Neural crest cell (in vitro differentiated cells): ENCODE measurements at places on chromosomes 6 and 20. TPM values are rescaled to one million over a fixed set of nuclear protein-coding genes. Genes with fewer than 3 reads are reported as not detected.

The ZSCAN26 gene
- 15.0 and 19.8 TPM in 2 replicates for total RNA-seq

The PLEKHG1 gene
- 25.7 and 27.6 TPM in 2 replicates for total RNA-seq

The GRM4 gene
- total RNA-seq: not detected in 2 replicates

The ANKRD66 gene
- not detected in 2 replicates for total RNA-seq

The PPP1R3G gene
- 0.05 and 0.07 TPM in 2 replicates for total RNA-seq

The SEMG1 gene
- total RNA-seq: not detected in 2 replicates

The CFB gene
- not detected in 2 replicates for total RNA-seq

The TEAD3 gene
- 18.0 and 19.2 TPM in 2 replicates for total RNA-seq

The SSTR4 gene
- not detected in 2 replicates for total RNA-seq

The CD109 gene
- total RNA-seq: 0.73 and 0.84 TPM in 2 replicates

DNA sequence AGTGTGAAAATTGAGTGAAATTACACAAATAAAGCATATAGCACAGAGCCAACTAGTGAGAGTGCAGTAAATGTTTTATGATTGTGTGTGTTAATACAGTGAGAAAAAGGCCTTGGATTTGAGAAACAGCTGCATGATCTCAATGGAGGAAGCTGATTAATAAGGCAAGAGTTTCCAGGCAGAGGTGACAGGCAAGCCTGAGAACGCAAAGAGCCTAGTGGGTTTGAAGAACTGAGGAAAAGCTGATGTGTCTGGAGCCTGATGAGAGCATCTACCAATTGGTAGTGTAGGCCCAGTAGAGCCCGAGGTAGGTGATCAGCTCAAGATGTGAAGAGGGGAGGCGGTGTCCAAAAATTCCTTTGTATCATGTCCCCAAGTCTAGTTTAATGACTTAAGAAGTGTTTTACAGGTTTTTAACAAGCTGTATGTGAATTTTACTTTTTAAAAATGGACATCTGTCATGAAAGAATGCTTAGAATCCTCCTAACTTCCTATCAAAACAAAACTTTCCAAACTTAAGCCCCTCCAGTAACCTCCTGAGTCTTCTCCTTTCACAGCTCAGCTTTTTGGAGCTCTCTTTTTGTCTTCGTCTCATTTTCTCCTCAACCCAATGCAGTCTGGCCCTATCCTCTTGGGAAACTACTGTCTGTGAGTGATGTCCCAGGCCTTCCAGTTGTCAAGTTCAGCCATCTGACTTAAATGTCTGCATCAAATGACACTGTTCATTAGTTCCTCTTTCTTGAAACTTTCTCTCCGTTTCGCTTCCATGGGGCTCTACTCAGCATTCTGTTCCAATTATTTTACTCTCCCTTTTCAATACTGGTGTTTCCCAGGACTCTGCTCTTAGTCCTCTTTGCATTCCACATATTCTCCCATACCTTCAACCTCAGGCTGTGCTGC lies 1.2 kb downstream of the CDC40 start:
- no peak for DNase-seq

- no peak for DNase-seq
Observed at GRCh38 chr6:14765721-14766390, 480.0 kb upstream of the JARID2 start.

DNA sequence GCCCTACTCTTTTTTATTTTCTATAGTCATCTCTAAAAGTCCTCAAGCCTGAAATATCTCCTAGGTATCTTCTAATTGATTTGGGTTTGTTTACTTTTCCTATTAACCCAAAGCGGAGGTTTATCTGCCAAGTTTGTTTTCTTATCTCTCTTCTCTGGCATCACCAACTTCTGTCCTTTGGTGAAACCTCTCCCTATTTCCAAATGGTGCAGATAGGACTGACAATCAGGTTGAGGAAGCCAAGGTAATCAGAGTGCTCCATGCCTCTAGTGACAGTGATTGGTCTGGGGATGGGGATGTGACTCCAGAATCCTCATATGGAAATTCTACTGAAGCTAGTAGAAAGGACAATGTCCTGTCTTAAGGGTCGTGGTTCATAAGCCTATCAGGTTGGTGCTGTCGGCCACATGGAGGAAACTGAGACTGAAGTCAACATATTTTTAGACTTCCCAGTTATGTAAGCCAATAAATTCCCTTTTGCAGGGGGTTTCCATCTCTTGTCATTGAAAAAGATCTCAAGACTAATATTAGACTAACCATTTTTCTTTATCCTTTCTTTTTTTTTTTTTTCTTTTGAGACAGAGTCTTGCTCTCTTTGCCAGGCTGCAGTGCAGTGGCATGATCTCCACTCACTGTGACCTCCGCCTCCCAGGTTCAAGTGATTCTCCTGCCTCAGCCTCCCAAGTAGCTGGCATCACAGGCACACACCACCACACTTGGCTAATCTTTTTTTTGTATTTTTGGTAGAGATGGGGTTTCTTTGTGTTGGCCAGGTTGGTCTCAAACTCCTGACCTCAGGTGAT lies 28.0 kb downstream of the KIF6 start:
- no peak for DNase-seq

DNA sequence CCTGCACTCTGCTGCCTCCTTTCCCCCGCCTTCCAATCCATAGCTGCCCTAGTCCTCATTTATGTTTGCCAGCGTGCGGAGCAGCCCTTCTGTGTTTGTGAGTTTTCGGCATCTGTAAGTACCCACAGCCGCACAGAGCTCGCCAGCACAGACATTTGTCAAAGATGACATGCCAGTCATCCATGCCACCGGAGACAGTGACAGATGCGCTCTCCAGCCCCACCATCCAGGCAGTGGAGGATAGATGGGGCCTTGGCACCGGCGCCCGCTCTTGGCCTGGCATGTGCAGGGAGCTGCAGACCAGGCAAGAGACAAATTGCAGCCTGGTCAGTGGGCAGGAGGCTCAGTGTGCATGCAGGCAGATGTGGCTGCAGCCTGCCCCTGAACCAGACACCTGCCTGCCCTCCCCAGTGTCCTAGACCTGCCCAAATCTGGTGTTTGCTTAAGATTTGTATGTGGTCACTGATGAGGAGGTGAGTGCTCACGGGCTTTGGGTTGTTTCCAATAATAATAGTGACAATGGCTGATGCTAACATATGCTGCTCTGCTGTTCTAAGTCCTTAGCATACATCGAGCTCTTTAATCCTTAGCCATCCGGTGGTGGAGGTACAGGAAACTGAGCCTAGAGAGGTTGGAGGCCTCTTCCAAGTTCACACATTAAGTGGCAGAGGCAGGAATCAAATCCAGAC lies 78.1 kb downstream of the UNC5CL start:
- no peak for DNase-seq

GRCh38 chr6:34490390-34491090 lies 24.7 kb downstream of the PACSIN1 start:
- no peak for DNase-seq

DNA sequence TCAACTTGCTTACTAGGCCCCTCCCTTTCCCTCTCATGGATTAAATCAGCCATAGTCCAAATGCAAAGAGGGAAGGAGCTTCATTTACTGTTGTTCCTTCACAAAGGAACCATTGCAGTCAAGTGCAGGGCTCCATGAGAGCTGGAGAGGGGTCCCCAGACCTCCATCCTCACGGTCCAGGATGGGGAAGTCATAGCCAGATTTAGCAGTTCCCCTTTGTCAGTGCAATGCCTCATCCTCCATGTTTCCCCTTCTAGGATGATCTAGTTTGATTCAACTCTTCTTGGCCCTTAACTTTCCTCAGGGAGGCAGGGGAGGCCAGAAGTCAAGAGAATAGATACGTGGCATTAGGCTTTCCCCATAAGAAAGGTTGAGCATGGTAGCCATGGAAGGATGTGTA lies 66.5 kb upstream of the FUCA2 start:
- DNase-seq: no peak

- no peak for DNase-seq
Observed at GRCh38 chr6:79780881-79781280, 149.8 kb downstream of the SH3BGRL2 start.

DNA sequence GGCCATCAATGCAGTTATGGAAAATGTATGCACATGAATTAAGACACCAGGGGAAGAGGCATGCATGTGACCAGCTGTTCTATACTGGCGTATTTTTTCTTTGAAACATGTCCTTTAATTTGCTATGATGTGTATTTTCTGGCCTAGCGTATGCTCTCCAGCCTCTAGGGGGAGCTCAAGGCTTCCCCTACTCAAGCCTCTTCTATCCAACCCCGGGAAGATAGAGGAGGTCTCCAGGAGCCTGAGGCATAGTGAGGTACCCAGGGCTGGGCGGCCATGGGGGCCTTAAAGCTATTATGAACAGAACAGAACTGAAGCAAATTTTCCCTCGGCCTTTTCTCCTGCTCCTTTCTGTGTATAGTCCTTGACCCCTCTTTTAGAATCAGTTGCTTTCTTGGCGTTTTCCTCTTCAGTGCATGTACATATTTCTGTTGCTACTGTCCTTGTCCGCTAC lies 528.9 kb downstream of the MAFB start:
- peak; percentile 43 for DNase-seq

GRCh38 chr20:23586735-23587525 lies 18.6 kb upstream of the CST9L start:
- no peak for DNase-seq

- no peak for DNase-seq
Observed at GRCh38 chr6:87029711-87030314, 65.1 kb downstream of the CGA start.

DNA sequence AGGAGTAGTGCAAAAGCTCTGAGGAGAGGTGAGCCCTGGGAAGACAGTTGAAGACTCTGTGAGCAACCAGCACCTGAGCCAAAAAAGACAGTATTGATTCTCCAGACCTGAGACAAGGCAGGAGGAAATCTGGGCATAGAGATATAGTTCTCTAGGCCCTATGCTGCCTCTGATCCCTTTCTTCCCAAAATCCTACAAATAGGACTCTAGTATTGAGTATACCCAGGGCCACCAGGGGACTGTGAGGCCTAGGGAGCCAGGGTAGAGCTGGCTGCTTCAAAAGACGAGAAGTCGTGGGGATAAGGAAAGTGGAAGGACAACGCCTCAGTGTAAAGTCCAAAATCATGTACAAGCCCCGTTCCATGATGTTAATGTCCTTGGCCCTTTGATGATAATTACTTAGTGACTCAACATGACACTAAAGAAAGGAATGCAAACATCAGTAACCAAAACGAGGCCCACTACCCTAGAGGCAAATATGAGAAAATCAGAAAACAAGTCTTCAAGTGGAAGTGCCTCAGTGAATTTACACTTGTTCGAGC lies 197.3 kb upstream of the PROKR2 start:
- no peak for DNase-seq

DNA sequence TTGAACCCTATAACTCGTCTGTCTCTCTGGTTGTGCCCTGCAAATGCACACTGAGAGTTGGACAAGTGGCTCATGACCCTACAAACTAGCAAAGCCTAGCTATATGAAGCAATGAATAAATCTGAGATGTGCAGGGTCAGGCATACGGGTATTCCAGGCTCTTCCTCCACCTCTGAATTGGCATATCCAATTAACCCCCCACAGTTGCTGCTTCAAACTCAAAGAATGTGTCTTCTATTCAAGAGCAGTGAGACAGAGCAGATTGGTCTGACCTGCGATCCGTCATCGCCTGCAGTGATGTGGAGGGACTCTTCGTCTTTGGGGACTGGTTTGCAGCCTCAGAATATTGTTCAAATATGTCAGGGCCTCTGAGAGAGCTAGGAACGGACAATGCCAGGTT lies 59.8 kb downstream of the LAMP5 start:
- no peak for DNase-seq

- no peak for DNase-seq
Observed at GRCh38 chr20:951384-952169, 35.4 kb upstream of the ANGPT4 start.

DNA sequence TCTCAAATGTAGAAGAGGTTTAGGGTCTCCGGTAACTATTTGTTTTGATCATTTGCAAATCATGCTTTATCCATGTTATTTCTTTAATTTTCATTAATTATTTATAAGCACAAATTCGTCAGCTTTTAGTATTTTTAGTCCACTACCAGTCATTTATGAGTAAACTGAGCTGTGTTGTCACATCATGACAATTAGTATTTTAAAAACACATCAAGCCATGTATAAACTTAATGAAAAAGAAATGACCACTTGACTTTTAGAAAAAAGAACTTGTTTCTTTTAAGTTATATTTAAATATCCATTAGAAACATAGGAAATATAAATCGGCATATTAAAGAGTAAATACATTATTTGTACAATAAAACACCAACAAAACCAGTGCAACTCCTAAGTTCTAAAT lies 2.8 kb downstream of the NKX2-4 start:
- DNase-seq: no peak

DNA sequence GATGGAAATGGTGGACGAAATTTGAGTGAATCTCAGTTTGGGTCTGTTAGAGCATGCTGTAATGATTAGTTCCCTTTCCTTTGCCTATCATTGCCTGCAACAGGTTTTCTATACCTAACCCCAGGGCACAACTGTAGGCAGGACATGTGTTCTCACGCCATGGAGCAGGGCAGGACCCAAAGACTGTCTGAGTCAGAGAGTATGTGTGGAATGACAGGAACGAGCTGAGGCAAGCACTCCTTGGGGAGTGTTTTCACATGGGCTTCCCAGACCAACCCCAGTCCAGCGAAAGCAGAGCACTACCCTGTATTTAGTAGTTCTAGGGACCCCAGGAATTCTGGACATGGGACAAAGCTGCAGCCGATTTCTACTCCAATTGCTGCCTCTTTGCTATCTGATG lies 234.2 kb downstream of the HACE1 start:
- no peak for DNase-seq

- DNase-seq: no peak
Observed at GRCh38 chr6:22083119-22083518, 213.7 kb downstream of the PRL start.

GRCh38 chr6:166419286-166419685 lies 36.5 kb upstream of the MPC1 start:
- no peak for DNase-seq
